ENCODE measurements at places on chromosomes 4 and X. TPM values are rescaled to one million over a fixed set of nuclear protein-coding genes. Genes with fewer than 3 reads are reported as not detected.

GRCh38 chr4:63361628-63362027, 1047.6 kb downstream of the TECRL start:
- no peak for DNase-seq

GRCh38 chr4:100023800-100024199, 73.7 kb upstream of the H2AZ1 start:
- DNase-seq: no peak

- DNase-seq: no peak
These were observed 200.4 kb upstream of the PITX2 start for GRCh38 chr4:110823251-110823650.

The HERC6 gene
- 3.4 TPM for polyA plus RNA-seq

The ALB gene
- polyA plus RNA-seq: 11,384 TPM

All from hepatocyte (in vitro differentiated cells).